Posterior cingulate gyrus (tissue), 11 donors: ENCODE measurements at places on chromosomes 5 and 9.

GRCh38 chr9:76359365-76359764 is 34.9 kb downstream of the RFK start:
- DNase-seq, result no peak

DNA sequence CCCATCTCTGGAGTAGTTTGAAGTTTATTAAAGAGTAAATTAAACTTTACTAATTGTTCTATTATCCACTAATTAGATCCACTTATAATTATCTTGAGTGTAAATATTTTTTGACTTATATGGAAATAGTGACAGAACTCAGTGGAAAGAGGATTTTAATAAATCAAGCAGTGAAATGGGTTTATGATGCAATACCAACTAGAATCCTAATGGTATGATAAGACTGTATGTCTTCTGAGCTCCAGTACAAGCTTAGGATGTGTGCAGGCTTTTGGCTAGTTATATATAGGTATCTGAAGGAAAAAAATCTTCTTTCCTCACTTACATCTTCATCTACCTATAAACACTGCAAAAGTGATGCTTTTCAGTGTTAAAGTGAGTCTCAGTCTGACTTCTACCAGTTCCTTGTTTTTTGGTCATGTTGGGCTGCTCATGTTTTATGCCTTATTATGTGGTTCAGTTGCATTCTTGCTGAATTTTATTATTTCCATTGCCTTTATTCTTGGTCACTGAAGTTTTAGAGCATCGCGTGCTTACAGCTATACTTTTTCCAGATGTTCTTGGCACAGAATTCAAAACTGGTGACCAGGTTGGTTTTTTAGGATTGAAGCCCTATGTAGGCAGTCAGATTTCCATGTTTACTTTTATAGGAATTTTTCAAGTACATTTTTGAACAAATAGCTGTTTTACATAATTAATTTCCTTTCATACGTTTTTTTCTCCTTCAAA is 30.5 kb downstream of the XRCC4 start:
- no peak for DNase-seq

GRCh38 chr5:87051502-87052113 is 216.1 kb upstream of the RASA1 start:
- no peak for DNase-seq

DNA sequence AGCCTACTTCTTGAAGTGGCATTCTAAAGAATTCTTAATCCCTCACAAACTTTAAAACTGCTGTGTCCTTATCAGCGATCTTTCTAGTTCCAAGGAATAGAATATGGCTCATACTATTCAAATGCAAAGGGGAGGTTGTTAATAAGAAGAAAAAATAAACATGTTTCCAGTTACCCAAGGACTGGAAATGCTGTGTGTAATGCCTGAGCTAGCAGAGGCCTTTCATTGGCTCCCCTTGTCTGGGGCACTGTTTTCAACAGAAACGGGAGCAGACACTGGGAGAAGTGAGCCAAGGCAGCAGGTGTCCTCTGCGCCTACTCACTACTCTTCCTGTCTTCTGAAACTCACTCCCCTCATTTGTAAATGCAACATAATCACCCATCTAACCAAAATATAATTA is 253.0 kb downstream of the MARCHF11 start:
- DNase-seq, result no peak

DNA sequence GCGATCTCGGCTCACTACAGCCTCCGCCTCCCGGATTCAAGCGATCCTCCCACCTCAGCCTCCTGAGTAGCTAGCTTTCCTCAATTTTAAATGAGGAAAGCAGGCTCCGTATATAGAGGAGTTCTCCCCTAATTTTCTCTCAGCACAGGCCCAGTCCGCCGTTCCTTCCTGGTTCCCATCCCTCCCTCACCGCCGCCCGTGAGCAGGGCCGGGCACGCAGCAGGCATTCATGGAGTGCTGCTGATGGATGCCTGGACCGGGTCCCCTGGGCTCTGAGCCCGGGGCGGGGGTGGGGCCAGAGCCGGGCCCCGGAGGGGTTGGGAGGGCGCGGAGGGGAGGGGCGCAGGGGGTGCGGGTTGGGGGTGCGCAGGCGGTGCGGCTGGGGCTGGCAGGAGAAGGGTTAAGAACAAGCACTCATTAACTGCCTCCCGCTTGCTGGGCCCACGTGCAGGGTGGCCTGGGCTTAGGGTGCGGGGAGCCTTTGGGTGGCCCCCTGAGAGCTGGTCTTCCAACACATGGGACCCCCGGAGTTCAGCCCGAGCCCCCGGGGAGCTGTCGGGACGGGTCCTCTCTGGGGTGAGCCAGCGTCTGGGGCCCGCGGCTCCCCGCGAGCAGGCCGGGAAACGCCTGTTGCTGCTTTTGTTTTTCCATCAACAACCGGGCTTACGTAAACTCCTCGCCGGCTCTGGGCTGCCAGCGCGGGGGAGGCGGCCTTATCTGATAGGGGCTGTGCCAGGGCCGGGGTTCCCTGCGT is 33.7 kb downstream of the LHX2 start:
- no peak for DNase-seq

DNA sequence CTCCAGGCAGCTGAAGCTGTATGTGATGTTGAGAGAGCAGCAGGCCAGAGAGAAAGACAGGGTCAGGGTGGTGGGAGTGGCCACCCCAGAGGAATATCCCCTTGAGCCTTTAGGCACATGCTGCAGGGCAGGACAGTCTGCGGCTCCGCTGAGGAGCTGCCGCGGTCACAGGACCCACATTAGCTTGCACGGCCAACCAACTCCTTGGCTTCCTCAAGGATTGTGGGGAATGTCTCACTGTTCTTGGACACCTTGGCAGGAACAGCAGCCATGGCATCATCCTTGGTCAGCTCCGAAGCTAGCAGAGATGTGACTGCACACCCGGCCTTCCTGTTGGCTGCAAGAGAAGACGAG is 27.8 kb downstream of the PCDHGC5 start:
- DNase-seq, result no peak

- DNase-seq, result no peak
These were observed 475.6 kb upstream of the PTGER4 start for GRCh38 chr5:40204144-40204543.
